ENCODE measurements at places on chromosomes 6 and 20.
A peak's percentile ranks its signal among the peaks of the same experiment; 100 is the strongest.

- DNase-seq = no peak
Observed at GRCh38 chr20:1876975-1877608, 18.1 kb upstream of the SIRPA start.

DNA sequence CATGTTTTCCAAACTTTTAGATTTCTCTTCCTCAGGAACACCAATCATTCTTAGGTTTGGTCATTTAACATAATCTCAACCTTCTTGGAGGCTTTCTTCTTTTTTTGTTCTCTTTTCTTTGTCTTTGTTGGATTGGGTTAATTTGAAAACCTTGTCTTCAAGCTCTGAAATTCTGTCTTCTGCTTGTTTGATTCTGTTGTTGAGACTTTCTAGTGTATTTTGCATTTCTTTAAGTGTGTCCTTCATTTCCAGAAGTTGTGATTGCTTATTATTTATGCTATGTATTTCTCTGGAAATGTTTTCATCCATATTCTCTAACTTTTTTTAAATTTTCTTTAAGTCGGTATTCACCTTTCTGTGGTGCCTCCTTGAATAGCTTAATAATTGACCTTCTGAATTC lies 42.2 kb downstream of the STMND1 start:
- no peak for DNase-seq

- no peak for DNase-seq
Observed at GRCh38 chr6:33961691-33962090, 157.9 kb upstream of the MLN start.

- no peak for DNase-seq
Observed at GRCh38 chr6:13404892-13405254, 76.5 kb upstream of the TBC1D7 start.

DNA sequence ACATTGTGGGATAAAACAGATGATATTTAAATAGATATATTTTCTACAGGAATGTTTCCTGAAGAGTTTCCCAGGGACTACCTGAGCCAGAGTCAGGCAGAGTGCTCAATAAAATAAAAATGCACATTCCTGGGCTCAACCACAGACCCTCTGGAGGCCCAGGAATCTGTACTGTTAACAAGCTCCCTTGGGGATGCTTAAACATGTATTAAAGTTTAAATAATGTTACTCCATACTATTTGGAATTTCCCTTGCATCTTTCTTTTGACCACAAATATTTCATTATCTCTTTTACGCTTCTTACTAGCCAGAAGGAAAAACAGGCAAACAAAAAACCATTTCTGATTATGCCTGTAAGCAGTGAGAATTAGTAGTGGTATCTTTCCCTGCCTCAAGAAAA lies 42.3 kb downstream of the GPR63 start:
- DNase-seq = no peak

DNA sequence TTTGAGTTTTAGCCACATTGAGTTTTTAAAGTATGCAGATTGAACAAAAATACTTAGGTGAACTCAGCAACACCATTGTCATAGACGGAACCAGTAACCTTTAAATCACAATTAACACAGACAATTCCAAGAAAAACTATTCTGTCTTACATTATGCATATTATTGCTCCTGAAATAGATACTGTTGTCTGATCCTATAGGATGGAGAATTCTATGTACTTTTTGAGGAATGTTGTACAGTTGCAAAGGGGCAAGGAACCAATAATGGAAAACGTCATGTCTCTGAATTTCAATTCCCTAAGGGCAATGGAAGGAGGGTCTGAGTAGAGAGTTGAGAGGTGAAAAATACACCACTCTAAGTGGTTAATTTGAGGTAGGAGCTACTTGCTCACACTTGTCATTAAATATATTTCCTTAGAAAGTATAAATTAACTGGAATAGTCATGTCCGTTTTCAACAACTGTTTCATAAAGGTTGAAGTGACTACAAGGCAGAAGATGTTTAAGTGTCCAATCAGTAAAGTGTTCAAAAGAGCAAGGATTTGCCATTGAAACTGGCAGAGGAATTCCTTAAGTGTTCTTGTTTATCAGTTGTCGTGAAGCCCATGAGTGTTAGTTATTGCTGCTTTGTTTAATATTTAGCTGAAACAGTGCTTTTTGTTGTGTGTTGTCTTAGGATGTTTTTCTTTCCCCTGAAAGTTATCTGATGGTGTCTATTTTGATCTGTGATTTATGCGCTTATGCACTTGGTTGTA lies 1.3 kb downstream of the NKAIN2 start:
- DNase-seq = no peak

- DNase-seq = peak; percentile 82
Observed at GRCh38 chr6:36848658-36849441, 9.6 kb upstream of the CPNE5 start.

- no peak for DNase-seq
Observed at GRCh38 chr6:130447374-130447773, 81.6 kb downstream of the TMEM200A start.

Data from NCI-H2227 treated with DMSO at 0.1 percent for 48 hours (cell line).